ENCODE measurements at places on chromosomes 1 and 21.

GRCh38 chr1:213998785-213999184 lies 11.0 kb downstream of the PROX1 start:
- no peak for DNase-seq

- DNase-seq: no peak
Observed at GRCh38 chr1:170166518-170167180, 20.9 kb downstream of the NTMT2 start.

- DNase-seq: no peak
Observed at GRCh38 chr1:204192046-204192445, 4.2 kb downstream of the KISS1 start.

GRCh38 chr1:10530281-10530740 lies 55.6 kb downstream of the PEX14 start:
- no peak for DNase-seq

- DNase-seq: no peak
Observed at GRCh38 chr1:11483581-11484320, 4.8 kb downstream of the DISP3 start.

GRCh38 chr21:45138199-45139002 lies 64.0 kb downstream of the ADARB1 start:
- peak; percentile 36 for DNase-seq

- no peak for DNase-seq
Observed at GRCh38 chr1:23924601-23925000, 11.4 kb upstream of the CNR2 start.

DNA sequence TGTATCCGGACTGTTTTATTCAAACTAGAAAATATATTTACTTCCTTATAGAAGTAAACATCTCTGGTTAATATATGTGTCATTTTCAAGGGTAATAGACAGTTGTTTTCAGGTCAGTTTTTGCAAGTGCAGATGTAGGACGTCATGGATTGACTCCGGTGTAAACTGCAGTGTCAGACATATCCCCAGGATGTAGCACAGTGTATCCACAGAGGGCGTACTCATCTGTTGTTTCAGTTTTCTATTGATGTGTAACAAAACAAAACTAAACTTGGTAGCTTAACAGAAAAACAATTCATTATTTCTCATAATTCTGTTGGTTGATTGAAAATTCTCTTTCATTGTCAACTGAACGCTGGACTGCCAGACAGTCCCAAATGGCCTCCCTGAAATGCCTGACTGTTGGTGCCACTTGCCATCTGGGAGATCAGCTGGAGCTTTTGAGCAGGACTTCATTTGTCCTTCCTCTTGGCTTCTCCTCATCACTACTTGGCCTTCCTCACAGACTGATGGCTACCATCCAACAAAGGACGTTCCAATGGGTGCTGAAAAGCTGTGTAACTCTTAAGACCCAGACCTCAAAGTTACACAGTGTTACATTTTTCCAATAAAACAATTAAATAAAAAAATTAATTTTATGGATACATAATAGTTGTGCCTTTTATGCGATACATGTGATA lies 181.6 kb downstream of the NCAM2 start:
- DNase-seq: no peak

DNA sequence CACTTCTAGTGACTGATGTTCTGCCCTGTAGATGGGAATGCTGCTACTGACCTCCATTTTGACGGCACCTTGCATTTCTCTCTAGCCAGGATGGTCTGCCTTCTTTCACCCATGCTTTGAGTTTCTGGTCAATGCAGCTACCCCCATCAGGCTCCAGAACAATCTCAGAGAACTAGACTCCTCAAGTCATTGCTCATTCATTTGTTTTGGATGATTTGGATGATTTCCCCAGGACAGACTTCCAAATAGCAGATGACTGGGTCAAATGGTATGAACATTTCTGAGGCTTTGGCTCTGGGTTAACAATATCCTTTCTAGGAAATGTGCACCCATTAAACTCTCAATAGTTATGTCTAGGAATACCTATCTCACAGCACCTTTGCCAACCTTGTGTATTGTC lies 63.9 kb downstream of the CSMD2 start:
- no peak for DNase-seq

DNA sequence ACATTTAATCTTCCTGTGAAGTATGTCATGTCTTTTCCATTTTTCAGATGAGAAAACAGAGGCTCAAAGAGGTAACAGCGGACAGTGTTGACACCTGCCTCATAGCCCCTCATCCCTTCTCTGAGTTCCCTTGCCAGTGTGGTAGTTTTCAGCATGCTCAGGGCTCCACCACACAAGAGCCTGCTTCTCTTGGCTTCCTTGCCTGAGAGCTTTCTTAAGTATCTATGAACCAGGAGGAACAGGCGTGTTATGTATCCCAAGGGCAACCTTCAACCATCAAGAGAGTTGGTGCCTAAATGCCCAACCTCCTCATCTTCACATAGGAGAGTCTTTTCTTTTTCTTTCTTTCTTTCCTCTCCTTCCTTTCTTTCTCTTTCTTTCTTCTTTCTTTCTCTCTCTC lies 5.9 kb upstream of the PAFAH2 start:
- no peak for DNase-seq

DNA sequence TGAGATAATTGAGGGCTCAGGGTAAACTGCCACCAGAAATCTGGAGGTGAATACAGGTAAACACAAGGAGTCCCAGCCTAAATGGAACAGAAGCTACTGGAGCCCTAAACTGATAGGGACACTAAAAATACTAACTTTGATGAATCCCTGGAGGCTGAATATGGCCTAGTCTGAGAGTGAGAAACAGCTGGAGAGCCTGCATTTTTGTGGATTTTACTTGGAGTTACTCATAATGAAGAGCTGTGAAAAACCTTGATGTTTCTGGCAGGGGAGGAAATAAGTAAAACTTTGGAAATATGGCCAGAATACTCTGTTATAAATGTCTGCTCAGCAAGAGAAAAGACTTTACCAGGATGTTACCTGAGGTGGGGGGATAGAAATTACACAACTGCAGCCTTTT lies 164.4 kb downstream of the LIPI start:
- no peak for DNase-seq

DNA sequence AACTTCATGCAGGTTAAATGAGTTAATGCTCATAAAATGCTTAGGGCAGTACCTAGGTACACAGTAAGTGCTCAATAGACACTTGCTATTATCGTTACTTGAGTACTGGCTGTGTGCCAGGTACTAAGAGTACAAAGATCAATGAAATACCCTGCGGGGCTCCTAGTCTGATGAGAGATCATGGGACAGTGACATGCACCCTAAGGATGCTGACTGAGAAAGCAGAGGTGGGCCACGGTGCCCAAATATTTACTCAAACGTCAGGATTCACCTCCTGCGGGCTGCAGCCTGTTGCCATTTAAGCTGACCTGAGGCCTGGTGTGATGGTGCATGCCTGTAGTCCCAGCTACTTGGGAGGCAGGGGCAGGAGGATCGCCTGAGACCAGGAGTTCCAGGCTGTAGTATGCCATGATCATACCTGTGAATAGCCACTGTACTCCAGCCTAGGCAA lies 19.8 kb upstream of the LUZP1 start:
- DNase-seq: no peak

- no peak for DNase-seq
Observed at GRCh38 chr1:174407665-174408064, 40.1 kb upstream of the GPR52 start.

DNA sequence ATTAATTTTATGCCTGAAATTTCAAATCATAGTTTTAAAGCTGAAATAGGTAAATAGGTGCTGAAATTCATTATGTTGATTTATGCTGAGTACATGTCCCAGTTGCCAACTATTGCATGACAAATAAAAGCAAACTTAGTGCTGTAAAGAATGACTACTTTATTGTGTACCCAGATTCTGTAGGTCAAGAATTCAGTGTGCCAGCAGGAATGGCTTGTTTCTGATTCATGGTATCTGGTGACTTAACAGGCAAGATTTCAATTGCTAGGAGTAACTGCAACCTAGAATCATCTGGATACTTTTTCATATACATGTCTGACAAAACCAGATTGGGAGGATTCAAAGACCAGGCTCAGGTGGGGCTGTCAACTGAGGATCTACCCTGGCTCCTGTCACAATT lies 678.4 kb upstream of the ADAMTS5 start:
- no peak for DNase-seq

DNA sequence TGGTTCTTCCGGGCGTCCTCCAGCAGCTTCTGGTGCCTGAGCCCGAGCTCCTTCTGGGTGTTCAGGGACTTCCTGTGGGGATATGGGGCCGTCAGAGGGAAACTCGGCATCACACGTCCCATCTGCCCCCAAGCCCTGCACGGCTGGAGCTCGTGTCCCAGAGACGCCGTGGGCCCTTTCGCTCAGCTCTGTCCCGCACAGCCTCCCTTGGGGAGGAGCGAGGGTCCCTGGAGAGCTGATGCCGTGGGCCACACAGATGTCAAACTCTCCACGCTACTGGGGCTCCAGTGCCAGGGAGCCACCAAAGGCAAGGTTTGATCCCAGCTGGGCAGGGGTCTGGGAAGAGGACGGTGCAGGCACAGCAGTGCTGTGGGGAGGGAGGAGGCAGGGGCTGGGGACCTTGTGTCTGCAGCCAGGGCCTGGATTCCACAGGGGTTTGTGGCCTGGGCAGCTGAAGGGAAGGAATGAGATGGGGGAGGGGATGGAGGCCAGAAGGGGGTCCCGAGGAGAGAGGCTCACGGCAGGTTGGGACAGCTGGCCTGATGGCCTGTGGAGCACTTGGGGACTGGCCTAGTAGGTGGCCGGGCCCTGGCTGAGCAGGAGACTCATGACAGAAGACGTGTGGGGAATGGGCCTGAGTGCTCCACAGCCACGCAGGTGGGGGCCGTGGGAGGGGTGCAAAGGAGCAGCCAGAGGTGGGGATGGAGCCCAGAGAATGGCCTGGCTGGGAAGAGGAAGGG lies 30.4 kb downstream of the CFAP74 start:
- DNase-seq: no peak

DNA sequence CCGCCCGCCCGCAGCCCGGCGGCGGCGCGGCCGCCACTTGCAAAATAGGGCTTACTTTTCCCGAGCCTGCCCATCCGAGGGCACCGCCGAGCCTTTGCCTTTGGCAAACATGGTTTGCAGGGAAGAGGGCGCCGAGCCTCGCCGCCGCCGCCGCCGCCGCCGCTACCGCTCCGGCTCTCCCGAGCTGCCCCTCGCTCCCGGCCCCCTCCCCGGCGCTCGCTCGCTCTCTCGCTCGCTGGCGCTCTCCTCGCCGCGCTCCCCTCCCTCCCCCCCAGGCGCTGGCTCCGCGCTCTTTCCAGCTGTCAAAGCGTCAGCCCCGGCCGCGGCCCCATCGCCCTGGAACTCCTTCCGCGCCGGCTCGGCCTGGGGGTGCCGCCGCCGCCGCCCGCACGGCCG lies 298 bp downstream of the SSBP3 start:
- no peak for DNase-seq

DNA sequence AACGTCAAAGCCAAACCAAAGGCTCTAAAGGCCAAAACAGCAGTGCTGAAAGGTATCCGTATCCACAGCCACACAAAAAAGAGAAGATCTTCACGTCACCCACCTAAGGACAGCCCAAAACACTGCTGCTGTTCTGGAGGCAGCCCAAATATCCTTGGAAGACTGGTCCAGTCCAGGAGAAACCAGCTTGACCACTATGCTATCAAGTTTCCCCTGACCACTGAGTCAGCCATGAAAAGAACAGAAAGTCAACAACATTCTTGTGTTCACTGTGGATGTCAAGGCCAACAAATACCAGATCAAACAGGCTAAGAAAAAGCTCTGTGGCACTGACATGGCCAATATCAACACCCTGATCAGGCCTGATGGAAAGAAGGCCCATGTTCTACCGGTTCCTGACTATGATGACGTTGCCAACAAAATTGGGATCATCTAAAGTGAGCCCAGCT lies 32.1 kb downstream of the ARID4B start:
- no peak for DNase-seq

DNA sequence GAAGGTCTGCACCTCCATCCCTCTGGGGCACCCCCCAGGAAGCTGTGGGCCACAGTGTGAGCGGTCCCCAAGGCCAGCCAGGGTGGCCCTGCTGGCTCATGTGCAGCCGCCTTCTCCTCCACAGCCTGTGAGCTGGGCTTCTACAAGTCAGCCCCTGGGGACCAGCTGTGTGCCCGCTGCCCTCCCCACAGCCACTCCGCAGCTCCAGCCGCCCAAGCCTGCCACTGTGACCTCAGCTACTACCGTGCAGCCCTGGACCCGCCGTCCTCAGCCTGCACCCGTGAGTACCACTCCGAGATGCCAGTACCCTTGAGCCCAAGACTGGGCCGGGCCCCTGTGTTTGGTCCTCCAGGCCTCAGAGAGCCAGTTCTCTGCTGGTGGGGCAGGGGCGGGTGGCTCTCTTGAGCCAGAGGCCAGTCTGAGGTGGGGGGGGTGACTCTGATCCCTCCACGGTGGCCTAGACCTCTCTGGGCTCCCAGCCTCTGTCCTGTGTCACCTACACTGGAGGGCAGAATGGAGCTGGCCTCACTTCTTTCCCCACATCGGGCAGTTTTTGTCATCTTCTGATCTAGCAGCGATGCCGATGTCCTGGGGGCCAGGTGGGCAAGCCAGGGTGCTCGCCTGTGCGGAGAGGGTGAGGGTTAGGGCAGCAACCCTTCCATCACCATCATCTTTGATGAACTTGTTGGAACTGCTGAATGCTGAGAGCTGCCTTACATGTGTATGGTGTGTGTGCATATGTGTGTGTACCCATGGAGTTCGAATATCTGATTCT lies 23.3 kb downstream of the EPHA8 start:
- DNase-seq: no peak

DNA sequence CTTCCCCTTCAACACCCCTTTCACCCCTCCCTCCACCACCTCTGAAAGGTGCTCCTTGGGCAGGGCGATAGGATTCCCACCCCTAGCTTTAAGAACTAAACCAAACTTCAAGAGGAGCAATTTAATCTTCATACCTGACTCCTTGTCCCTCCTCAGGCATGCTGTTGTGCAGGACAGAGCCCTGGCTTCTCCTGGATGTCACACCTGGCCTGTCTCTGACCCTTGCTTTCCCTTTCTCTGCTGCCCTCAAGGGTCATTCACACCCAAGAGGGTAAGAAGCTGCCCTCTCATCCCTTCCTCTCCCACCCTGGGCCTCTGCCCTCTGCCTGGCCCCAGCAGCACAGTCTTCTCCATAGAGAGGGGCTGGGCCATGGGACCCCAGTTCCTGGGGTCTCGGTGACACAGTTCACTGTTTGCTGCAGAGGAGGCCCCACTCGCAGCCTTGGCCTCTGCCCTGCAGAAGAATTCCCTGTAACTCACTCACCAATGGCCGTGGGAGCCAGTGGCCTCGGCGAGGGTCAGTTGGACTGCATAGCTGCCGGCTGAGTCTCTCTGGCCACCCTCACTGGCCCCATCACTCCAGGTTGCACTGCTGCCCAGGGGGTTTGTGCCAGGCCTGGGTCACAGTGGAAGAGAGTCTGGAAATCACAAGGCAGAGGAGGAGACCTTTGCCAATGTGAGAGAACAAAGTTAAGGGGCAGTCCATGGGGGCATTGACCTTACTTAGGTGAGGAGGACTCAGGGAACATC lies 28.4 kb upstream of the LHX4 start:
- DNase-seq: no peak

- no peak for DNase-seq
Observed at GRCh38 chr21:33916200-33916567, 580 bp upstream of the ATP5PO start.

GRCh38 chr1:9732123-9732971 lies 80.8 kb downstream of the PIK3CD start:
- no peak for DNase-seq

Data from GM12892 (cell line).